ENCODE measurements at places on chromosomes 4 and X.

- DNase-seq, result no peak
Measured at GRCh38 chr4:162201673-162202072, 37.9 kb upstream of the FSTL5 start.

DNA sequence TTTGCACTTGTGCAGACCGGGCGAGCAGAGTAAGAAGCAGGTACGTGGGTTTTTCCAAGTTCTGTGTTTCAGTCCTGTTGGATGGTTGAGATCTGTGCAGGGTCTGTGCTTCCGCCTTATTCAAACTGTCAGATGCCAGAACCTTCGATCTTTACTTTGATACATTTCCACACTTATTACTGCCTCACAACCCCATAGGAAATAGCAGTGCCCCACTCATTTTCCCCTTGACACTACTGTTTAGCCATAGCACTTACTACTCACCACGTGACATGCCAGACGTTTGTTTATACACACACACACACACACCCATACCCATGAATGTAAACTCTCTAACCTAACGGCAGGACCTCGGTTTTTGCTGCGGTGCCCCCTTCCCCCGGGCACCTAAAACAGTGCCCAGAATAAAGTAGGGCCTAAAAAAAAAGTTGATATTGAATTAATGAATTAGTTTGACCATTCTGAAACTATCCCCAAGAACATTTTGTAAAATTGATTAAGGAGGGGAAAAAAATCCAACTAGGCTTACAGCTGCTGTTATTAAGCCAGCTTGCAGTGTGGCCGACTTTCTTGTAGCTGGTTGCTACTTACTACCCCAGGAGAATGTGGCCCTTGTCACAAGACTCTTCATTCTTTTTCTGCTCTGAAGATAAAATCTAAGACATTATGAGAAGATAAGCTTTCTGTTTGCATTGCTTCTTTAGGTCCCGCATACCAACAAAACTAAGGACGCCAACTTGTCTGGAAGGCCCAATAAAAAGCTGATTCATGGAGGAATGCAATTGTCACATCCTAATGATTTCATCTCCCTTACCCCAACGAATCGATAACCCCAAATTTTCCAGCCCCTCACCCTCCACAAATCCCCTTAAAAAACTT lies 704 bp upstream of the SEPSECS start:
- DNase-seq, result peak; percentile 78

GRCh38 chr4:140876615-140877364 lies 120.6 kb upstream of the TBC1D9 start:
- no peak for DNase-seq

- no peak for DNase-seq
Measured at GRCh38 chr4:53378171-53378482, 686 bp downstream of the FIP1L1 start.

- DNase-seq, result no peak
Measured at GRCh38 chr4:56931924-56932323, 24.2 kb downstream of the REST start.
